ENCODE measurements at places on chromosomes 5 and 9.

DNA sequence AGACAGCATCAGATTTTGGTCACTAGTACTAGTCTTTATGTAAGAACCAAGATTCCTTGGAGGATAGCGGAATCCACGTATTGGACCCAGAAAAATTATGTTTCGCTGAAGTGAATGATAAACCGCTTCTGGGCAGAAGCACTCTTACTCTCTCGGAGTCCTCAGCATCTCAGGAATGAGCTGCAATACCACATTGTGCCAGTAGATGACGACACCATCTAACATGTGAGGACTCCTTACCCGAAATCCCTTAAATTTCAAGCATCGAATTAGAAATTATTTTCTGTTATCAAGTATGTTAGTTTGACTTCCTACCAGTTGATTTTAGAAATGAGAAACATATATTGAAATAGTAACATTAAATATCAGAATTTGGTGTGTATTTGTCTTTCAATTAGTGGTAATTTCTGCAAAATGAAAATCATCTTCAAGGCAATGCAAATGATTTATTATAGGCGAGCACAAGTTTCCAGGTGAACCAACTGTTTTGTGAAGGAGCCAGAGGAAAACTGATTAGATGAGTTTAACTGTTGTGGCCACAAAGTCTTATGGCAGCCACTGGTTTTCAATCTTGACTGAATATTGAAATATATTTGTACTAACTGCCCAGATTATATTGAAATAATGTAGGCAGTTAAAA lies 66.0 kb upstream of the CAMK4 start:
- peak; percentile 25 for DNase-seq

DNA sequence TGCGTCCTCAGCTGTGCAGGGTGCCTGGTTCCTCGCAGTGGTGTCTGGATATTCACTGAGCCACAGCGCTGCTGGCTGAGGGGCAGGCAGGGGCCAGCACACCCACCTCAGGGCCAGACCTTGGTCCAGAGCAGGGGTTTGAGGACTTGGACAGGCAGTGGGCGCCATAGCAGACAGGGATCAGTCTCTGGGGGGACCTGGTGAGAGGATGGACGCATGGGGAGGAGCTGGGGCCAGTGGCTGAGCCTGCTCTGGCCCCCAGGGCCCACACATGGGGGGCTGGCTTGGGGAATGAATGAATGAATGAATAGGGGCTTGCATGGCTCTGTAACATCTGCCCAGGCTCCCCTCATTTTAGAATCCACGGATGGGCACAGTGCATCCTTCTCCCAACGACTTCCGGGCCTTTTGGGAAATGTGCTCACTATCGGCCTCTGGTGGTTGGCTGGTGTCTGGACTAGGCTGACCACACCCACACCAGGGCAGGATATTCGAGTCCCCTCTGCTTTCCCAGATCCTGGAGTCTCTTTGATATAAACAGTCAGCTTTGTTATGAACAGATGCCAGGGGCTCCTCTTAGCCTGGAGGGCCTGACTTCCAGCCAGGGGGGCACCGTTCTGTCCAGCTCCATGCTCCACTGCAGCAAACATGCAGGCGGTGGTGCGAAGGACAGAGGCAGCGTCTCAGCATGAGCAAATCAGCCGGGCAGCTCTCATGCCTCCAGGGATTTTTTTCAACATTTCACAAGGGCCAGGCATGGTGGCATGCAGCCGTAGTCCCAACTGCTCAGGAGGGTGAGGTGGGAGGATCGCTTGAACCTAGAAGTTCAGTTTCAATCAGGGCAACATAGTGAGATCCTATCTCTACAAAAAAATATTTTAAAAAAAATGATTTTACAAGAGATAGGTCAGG lies 62.6 kb downstream of the NEK6 start:
- DNase-seq = peak; percentile 17

GRCh38 chr5:24849210-24849609 lies 204.4 kb upstream of the CDH10 start:
- DNase-seq = no peak

GRCh38 chr9:35696520-35697215 lies 6.9 kb upstream of the TPM2 start:
- DNase-seq = peak; percentile 35

- no peak for DNase-seq
These were observed 21.0 kb downstream of the GCNT4 start for GRCh38 chr5:75031366-75031765.

DNA sequence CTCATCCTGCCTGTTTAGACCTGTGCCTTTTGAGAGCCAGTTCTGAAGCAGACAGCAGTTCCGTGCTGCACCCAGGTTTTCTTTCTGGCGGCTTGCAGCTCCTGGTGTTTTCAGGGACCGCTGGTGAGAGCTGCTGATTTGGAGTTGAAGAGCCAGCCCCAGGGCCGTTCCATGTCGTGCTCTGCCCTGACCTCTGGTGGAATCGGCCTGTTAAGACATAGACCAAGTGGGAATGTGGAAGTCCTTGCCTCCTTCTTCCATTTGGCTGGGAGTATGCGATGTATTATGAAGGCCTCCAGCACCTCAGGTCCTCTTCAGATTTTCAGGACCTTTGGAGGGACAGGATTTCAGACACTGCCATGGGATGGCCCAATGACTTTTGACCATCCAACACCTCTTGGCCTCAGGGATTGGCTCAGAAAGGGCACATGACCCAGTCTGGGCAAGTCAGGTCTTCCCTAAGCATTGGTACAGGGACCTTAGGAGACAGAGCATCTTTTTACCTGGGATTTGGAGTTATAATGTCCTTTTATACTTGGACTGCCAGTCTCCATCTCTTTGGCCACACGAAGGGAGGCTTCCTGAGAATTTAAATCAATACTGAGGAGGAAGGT lies 136.1 kb upstream of the CLINT1 start:
- DNase-seq = peak; percentile 32

- DNase-seq = no peak
These were observed 65.0 kb upstream of the IER5L start for GRCh38 chr9:129242971-129243561.

DNA sequence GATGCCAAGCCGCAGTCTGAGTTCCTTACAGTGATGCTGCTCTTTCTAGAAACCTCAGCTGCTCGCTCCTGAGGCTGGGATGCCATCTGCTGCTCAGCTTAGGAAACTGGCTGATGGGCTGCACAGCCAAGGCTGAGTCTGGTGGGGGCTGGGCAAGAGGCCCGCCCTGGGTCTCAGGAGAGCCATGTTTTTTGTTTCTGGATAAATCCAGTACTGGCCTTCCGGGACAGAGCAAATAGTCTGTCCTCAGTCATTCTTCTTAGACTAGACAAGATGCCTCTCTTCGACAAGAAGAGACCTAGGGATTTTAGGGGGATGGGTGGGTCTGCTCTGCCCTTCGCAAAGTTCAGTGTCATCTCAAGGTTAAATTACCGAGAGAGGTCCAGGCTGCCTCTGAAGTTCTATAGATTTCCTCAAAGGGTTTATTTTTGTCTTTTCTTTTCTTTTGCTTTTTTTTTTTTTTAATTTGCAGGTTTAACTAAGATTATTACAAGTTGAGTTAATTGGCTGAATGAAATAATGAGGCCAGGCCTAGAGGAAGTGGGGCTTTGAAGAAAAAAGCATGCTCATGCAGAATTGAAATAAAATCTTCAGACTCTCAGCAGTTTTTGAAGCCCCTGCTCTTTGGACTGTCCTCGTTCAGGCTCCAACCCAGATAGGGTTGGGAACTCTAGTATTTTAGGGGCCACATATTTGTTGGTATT lies 30.6 kb upstream of the MATR3 start:
- DNase-seq = peak; percentile 56

DNA sequence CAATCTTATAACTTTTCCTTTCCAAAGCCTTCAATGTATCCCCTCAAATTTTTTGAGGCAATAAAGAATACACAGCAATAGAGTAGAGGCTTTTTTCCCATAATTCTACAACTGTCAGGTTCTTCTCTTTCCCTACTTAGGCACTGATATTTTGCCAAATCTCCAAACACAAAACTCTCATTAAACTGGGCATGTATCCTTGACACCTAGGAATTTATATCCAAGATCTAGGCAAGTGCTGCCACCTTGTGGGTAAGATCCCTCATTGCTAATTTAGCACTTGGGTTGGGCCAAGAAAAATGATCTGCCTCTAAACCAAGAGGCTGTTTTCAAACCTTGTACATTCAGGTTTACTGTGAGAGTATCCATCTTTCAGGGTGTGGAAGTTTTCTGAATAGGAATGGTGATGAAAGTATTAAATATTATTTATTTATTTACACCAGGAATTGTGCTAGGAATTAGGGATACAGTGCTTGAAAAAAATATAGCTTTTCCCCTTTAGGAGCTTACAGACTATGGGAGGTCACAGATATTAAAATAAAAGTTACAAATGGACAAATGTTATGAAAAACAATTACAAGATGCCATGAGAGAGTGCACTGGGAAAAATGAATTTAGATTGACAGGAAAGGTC lies 17.6 kb downstream of the TSTD2 start:
- DNase-seq = peak; percentile 19

DNA sequence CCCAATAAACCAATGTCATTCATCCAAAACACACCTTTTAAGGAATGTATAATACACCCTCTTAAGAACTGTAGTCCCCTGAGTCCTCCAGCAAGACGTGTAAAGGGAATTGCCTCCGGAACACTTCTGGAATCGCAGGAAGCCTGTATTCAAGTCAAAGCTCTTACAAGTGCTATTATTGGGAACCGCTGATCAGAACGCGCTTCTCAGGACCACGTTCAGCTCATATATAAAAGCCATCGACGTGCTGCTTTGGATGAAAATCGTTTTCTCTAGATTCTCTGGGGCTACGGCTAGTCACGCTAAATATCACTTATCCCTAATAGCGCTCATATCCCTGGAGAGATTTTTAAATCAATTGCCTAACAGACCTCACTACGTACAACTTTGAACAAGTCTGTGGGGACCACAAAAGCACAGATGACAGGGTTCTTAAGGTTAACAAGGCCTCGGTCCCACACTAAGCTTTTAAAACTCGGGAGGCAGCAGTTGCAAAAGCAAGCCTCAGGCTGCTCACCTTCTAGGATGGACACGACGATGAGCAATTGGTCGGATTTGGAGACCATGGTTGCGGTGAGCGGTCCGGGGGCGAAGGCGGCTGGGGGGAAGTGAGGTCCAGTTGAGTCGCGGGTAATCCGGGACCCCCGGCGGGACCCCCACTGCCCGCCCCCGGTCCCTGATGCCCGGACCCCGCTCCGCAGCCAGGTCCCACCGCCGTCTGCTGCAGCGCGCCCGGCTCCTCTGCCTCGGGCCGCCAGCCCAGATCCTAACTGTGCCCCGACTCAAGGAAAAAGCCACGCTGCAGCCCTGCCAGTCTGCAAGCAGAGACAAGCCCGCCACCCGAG lies 548 bp downstream of the CEP120 start:
- peak; percentile 16 for DNase-seq

- no peak for DNase-seq
These were observed 906 bp downstream of the SLC25A51 start for GRCh38 chr9:37902796-37903646.

- no peak for DNase-seq
These were observed 470.6 kb downstream of the TUSC1 start for GRCh38 chr9:25207402-25208195.

DNA sequence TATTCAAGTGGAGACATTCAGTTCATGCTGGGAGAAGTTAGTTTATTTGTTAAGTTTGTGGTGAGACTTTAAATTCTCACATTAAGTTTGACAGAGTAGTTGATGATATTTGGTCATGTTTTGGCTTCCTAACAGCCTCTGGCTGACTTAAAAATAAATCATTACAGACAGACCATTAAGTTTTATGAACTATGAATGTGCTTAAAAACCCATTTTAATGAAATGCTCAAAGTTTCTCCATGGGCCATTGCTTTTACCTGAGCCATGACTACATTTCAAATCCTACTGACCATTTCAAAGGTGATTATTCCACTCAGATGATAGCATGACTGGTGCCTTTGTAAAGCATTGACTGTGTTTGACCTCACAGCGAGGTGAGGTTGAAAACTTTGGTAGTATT lies 192.7 kb downstream of the LRRC70 start:
- no peak for DNase-seq

DNA sequence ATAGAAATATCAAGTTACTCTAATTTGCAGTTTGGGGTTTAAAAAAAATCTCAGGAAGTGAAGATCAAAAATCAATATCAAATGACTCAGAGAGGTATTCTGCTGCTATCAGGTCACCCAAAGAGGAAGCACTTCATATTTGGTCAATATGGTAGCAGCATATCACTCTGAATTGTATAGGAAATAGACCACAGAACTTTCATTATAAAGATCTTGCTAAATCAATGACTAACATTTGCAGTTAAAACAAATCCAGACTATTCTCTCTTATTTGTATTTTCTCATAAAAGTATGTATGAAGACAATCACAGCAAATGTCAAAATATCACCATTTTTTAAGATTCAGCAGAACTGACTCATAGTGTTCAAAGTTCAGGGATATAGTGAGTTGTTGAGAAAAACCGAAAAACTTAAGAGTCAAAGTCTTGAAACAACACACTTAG lies 105.8 kb upstream of the PCSK1 start:
- DNase-seq = no peak

GRCh38 chr9:127569886-127570401 lies 42.1 kb upstream of the STXBP1 start:
- DNase-seq = no peak

DNA sequence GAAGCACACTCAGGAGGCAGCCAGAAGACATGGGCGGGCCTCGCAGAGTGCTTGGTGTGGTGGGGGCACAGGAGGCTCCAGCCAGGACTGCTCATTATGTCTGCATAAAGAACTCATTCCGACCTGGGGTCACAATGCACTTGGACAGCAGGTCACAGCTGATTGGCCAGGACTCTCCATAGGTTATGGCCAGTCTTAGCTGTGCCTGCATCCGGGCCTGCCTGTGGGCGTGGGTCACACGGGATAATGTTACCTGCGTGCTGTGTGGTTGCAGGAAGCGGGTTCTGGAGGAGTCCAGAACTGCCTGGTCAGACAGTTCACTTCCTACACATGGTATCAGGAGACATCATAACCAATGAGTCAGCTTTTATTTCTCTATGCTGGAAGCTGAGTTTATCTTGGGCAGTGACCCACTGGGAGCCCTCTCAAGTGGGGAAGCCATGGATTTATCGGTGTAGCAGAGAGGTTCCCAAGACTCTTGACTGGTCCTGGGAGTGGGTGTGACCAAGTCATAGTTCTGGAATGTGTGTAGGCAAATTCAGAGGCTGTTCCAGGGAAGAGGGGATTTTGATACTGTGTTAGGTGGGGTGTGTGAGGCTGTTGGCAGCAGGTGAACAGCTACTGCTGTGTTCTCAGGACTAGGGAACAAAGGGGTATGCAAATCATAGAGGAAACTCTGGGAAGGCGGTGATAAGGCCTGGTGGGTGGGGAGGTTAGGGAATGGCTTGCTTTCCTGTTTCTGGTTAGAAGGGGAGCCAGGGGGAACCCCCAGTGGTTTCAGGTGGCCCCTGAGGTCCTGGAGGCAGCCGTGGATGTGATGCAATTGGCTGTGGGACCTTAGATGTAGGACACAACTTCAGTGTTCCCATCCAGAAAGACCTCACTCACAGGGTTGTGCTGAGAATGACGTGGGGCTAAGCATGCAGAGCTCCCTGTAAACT lies 51.3 kb downstream of the ARHGEF37 start:
- DNase-seq = no peak
